ENCODE measurements at places on chromosomes 4 and X. TPM values are rescaled to one million over a fixed set of nuclear protein-coding genes. Genes with fewer than 3 reads are reported as not detected.

The KIT gene
- 0.89 TPM for total RNA-seq

The MAB21L2 gene
- total RNA-seq = 0.12 TPM

The SCRG1 gene
- total RNA-seq = 0.33 TPM

The SPACA5 gene
- not detected for total RNA-seq

The CLIC2 gene
- 6.2 TPM for total RNA-seq

The SUPT20HL1 gene
- total RNA-seq = 0.11 TPM

The RBM10 gene
- 61.2 TPM for total RNA-seq

The LIN54 gene
- 18.4 TPM for total RNA-seq

The SH3RF1 gene
- total RNA-seq = 31.9 TPM

The SERPINA7 gene
- not detected for total RNA-seq

The CT45A2 gene
- total RNA-seq = not detected

The POU3F4 gene
- not detected for total RNA-seq

The TLR3 gene
- total RNA-seq = 1.8 TPM

The NMU gene
- 1.3 TPM for total RNA-seq

The DCLK2 gene
- 14.1 TPM for total RNA-seq

The PDGFRA gene
- 152 TPM for total RNA-seq

The GPRASP3 gene
- total RNA-seq = 12.0 TPM

The PAGE4 gene
- not detected for total RNA-seq

The OTC gene
- not detected for total RNA-seq

The FATE1 gene
- total RNA-seq = not detected

The GRXCR1 gene
- total RNA-seq = not detected

The PROM1 gene
- under 0.01 TPM for total RNA-seq

The MAGEA9B gene
- total RNA-seq = not detected

The NAP1L2 gene
- total RNA-seq = 3.9 TPM

The PRKG2 gene
- total RNA-seq = 2.4 TPM

The FGD1 gene
- total RNA-seq = 7.0 TPM

The SPANXA2 gene
- total RNA-seq = not detected

The PPEF2 gene
- total RNA-seq = under 0.01 TPM

The EGFL6 gene
- not detected for total RNA-seq

The MANBA gene
- total RNA-seq = 55.0 TPM

The WDR17 gene
- 4.3 TPM for total RNA-seq

The LRAT gene
- total RNA-seq = not detected

The KLHL34 gene
- under 0.01 TPM for total RNA-seq

The CENPVL3 gene
- total RNA-seq = not detected

The CCDC110 gene
- 2.0 TPM for total RNA-seq

The SHROOM2 gene
- total RNA-seq = 0.75 TPM

The KCND1 gene
- 0.33 TPM for total RNA-seq

The MSX1 gene
- total RNA-seq = 18.1 TPM

The ADH6 gene
- not detected for total RNA-seq

The RNF212 gene
- total RNA-seq = 2.0 TPM

The TCEAL7 gene
- total RNA-seq = 44.3 TPM

The PNCK gene
- total RNA-seq = 1.2 TPM

The NR3C2 gene
- 0.55 TPM for total RNA-seq

The GPM6B gene
- 8.1 TPM for total RNA-seq

The ADH4 gene
- total RNA-seq = not detected

The GLOD5 gene
- total RNA-seq = not detected

The MRFAP1L1 gene
- total RNA-seq = 59.2 TPM

The DSPP gene
- total RNA-seq = not detected

The ARMCX6 gene
- 26.3 TPM for total RNA-seq

Measured in uterine smooth muscle cell (primary cell).